ENCODE measurements at places on chromosomes 7 and 10.

- no peak for DNase-seq
Observed at GRCh38 chr10:133105686-133106390, 18.1 kb downstream of the ADGRA1 start.

- no peak for DNase-seq
Observed at GRCh38 chr10:95287281-95287680, 3.5 kb downstream of the PDLIM1 start.

GRCh38 chr7:15068324-15068723 is 165.8 kb upstream of the DGKB start:
- DNase-seq, result no peak

DNA sequence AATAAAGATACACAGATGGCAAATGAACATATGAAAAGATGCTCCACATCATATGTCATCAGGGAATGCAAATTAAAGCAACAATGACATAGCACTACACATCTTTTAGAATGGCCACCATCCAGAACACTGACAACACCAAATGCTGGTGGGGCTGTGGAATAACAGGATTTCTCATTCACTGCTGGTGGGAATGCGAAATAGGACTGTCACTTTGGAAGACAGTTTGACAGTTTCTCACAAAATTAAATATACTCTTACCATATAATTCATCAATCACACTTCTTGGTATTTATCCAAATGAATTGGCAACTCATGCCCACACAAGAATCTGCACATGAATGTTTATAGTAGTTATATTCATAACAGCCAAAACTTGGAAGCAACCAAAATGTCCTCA is 68.2 kb downstream of the NPSR1 start:
- no peak for DNase-seq

DNA sequence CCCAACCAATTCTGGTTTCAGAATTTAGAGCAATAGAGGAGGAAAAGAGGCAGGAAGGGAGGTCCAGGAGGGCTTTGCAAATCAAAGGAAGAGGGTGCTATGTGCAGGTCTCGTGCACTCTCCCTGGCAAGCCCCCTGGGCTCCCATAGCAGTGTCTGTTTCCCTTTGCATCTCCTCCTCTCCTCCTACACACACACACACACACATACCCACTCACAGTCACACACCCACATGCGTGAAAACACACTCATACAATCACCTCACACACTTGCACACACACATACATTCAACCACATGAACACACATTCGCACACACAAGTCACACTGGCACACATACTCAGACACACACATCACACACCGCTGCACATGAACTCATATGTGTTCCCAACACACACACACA is 105.3 kb downstream of the OAT start:
- DNase-seq, result no peak

GRCh38 chr10:2921956-2922680 is 145.2 kb upstream of the PFKP start:
- no peak for DNase-seq

DNA sequence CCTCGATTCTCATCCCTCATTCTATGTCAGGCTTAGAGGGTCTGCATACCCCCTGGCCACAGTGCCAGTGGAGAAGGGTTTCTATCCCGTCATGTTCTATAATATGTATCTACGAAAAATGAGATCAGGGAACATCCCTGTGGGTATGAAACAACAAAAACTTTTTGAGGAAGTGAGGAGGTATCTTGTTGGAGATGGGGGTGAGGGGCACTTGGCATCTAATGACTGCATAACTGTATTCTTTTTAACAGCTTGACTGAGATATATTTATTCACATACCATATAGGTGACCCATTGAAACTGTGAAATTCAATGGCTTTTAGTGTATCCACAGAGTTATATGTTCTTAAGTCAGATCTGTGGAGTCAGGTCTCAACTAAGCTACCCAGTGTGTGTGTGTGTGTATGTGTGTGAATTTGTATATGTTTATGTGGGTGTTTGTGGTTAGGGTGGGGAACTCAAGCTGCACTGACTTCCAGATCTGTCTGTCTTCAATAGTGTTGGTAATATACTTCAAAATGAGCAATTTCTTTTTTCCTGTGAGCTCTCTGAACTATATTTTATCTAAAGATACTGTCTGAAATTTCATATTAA is 528.9 kb downstream of the CNTNAP2 start:
- DNase-seq, result no peak

DNA sequence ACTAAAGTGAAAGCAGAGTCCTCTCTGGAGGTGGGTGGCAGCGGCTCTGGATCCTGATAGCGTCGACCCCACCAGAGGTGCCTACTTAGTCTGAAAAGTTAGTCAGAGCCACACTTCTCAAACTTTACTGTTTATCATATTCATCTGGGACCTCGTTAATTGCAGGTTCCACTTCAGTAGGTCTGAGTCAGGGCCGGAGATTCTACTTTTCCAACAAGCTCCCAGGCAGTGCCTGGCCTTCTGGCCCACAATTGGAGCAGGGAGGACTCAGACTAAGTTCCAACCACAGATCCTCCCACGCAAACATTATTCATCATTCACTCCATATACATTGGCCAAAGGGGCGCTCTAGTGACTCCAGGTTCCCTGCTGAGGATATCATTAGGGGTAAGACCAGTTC is 78.1 kb downstream of the VSTM4 start:
- DNase-seq, result no peak

DNA sequence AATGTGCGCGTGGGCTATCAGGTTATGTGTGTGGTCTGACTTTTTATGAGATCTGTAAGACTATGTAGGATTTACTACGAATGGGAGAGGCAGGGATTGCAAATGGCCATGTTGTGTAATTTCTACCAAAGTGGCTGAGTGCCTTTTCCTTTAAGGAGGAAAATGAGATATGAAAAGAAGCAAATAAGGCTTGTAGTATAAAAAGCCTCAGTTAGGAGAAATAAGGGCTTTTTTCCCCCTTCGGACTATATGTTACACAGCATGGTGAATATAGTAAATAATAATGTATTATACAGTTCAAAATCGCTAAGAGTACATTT is 447 bp upstream of the GPAM start:
- DNase-seq, result no peak

- no peak for DNase-seq
Observed at GRCh38 chr10:86652361-86653202, 1.8 kb upstream of the OPN4 start.

DNA sequence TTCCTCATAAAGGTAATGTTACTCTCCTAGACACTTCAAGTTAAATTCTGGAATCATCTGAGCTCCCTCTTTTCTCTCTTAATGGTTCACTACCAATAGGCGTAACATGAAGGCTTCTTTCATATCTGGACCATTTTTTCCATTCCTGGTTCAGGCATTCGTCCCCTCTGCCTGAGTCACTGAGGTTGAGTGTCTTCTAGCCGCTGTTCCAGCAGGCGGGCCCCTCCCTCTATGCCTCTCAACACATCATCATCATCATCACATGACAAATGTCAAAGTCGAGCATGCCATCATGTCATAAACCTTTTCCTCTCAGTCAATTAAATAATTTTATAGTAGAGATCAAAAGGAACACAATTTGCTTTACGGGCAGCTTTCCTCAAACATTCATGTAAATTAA is 168.9 kb upstream of the ASAH2 start:
- DNase-seq, result no peak

DNA sequence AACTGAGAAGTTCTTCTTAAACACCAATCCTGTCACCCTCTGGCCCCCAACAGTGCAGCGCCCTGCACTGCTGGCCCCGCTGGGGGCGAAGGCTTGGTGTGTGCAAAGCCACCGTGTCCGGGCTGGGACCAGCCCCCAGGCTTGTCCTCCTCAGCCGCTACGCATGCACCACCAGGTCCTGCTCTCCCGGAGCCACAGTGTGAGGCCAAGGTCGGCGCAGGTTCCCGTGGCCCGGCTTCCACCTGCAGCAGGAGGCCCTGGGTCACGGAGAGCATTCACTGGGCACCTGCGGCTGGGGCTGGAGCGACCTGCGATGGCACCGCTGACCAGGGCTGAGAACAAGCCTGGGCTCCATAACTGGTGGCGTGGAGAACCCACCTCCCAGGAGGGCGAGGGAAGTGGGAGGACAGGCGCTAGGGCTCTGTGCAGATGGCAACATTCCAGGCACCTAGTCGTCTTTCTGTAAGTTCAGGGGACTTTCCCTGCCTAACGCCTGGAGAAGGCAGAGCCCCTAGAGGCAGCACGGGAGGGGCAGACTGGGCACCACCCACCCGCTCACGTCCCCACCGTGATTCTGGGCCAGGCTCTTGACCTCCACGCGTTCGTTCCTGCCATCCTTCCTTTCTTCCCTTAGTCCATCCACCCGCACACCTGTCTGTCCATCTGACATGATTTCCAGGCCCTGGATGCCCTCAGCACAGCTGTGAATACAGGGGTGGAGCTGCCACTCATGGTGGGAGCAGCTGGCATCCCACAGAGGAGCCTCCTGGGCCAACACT is 271.6 kb downstream of the ELFN1 start:
- DNase-seq, result no peak

DNA sequence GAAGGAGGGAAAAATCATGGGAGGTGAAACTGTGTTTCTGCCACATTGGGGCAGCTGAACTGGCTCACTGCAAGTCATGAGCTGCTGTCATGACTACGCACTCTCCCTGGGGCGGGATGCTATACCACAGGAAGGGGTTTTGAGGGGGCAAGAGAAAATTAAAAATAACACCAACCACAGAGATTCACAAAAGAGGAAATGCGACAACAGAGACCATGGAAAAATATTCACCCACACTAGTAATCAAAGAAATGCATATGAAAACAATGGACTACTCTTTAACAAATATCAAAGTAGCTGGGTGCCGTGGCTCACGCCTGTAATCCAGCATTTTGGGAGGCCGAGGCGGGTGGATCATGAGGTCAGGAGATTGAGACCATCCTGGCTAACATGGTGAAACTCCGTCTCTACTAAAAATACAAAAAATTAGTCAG is 65.2 kb upstream of the TM9SF3 start:
- DNase-seq, result no peak

- no peak for DNase-seq
Observed at GRCh38 chr7:176381-176780, 16.0 kb upstream of the FAM20C start.

DNA sequence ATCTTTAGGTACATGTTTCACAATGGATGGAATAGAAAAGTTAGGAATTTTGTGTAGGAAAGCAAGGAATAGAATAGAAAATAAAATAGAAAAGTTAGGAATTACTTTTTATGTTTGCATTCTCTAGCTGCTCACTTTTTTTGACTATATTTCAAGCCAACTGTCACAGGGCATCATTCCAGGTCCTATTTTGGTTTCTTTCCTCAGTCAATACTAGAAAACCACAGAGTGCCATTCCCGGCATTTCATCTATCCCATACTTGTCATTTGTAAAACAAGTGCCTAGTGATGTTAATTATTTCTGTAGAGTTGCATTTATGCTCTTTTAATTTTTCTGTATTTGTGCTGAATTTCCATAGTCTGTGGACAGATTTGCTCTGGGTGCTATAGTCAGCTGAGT is 66.2 kb downstream of the SDK1 start:
- DNase-seq, result no peak

- no peak for DNase-seq
Observed at GRCh38 chr7:1939434-1940401, 269.6 kb downstream of the ELFN1 start.

GRCh38 chr10:78338717-78339116 is 305.1 kb downstream of the RPS24 start:
- DNase-seq, result no peak

DNA sequence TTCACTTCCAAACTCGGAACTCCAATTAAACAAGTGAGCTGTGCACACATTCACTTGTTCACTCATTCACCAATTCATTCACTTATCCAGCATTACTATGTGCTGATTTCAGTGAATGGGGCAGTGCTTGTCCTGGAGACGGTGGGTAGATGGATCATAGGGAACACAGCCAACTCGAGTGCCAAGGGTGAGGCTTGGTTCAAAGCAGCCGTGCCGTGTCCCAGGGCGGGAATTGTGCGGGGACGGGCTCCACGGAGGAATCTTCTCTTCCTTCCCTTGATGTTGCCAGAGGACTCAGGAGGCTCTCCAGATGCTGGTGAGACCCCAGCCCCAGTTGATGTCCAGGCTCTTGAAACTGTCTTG is 2.9 kb downstream of the SH2D4B start:
- no peak for DNase-seq

GRCh38 chr10:66586073-66586472 is 339.8 kb upstream of the LRRTM3 start:
- DNase-seq, result no peak

DNA sequence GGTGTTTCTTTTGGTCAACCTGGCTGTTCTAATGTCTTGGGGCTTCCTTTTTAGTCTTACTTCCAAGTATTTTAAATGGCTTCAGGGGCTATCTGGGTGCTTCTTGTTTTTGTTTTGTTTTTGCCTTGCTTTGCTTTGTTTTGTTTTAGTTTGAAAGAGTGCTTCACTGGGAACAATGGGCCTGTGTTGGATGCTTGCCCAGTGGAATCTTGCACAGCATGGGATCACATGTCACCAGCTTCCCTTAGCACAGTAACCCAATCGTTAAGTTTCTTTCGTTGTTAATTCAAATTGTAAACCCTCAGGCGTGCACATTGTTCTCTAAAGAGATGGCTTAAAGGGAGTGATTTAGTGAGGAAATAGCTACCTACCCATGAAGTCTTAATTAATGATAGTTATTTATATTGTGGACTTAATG is 8.9 kb downstream of the COL17A1 start:
- DNase-seq, result no peak

- DNase-seq, result no peak
Observed at GRCh38 chr7:38630720-38631673, at the start of gene AMPH. AMPH (minus strand) TSS chr7:38631373; CDS start chr7:38631351, 22 bp downstream.

DNA sequence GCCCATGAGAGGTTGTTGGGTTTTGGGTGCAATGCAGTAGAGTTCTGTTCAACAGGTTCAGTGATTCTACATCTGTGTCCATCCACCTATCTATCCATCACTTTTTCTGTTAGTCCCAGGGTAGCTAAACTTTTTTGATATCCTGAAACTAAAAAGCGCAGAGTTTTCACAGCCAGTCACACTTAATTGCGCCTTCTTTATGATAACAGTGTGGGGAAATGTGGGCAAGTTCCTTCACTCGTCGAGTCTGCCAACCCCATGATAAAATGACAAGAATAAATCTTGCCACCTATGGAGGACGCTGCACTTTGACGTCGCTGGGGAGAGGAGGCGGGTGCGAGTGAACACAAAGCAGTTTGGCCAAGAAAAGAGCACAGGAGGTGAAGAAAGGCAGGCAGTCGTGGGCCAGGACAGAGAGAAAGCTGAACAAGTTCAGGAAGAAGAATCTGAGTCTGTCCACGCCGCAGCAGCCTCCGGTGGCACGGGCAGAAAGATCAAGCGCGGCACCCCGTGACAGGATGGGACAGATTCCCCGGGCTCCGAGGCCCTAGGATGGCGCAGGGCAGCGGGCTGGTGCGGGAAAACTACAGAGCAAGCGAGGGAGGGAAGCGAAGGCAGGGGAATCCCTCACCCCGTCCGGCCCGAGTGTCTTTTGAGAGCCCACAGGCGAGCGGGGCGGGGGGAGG is 9.2 kb downstream of the SP8 start:
- no peak for DNase-seq
